Activated T-cell treated with anti-CD3 and anti-CD28 coated beads for 48 hours (primary cell): ENCODE measurements at places on chromosomes 2 and 18.
A peak's percentile ranks its signal among the peaks of the same experiment; 100 is the strongest.

GRCh38 chr2:102442967-102443828, 20.2 kb downstream of the IL18RAP start:
- no peak for DNase-seq

DNA sequence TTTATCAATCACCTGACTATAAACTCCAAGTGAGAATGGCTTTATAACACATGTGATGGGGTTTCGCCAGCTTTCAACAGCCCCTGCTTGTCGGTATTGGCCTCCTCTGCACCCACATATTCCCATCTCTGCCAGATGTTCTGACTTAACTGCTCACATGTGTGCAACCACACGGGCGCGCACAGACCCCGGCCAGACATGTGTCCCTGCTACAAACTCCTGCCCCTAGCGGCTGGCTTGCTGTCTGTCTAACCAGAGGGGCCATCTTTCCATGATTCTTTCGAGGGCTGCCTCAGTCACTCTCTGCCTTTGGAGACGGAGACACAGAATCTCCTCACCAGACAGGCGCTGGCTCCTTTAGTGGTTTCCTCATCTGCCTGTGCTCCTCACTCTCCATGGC, 15.3 kb downstream of the STON1 start:
- no peak for DNase-seq

- DNase-seq = no peak
Measured at GRCh38 chr2:29255004-29255403, 139.8 kb downstream of the CLIP4 start.

GRCh38 chr2:2181493-2181892, 149.6 kb downstream of the MYT1L start:
- DNase-seq = no peak

DNA sequence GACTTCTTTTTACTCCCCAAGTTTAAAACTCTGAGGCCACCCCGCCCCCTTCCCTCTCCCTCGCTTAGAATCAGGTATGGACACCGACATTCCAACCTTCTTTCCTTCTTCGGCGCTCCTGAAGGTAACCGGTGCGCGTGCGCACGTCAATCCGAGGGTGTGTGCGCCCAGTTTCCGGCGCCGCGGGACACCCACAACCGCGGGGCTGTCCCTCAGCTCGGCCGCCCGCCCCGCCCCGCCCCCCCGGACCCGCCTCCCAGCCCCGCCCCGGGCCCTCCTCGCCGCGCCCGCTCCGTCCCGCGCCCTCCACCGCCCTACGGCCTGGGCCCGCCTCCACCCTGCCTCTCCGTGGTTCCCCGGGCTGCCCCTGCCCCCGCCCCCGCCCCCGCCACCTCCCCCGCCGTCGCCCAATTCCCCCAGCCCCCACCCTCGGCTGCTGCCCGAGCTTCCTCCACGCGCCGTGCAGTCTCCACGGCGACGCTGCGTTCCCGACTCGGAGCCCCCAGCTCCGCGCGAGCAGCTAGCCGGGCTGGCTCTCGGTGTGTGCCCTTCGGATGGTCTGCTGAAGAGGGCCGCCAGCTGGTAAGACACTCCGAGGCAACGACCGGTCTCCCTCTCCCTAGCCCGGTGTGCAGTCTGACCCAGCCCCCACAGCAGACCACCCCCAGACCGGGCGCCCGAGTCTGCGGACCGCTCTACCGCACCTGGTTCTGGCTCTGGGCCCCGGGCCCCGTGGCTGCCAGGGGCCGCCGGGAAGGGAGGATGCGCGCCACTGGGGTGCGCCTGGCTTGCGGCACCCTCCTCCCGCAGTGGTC, 635 bp downstream of the ERICH2 start:
- peak; percentile 66 for DNase-seq

DNA sequence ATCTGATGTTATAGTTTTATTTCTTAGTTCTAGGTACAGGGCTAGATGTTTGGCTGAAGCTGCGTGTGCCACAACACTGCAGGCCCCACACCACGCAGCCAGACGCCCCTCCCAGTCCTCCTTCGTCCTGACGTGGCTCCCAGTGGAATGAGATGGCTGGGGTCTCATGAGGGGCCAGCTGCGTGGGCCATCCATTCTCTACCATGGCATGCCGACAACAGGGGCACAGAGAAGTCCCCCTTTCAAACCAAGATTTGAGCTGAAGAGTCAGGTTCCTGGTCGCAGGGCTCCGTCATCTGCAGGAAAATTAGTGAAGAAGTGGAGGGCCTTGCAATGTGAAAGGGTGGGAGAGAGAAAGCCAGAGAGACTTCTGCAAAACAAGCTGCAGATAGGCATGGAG, 64.5 kb downstream of the PARD6G start:
- no peak for DNase-seq

- DNase-seq = no peak
Measured at GRCh38 chr18:55119434-55119833, 160.2 kb upstream of the CCDC68 start.
